Diencephalon (tissue), 1 donor: ENCODE measurements at places on chromosomes 4 and X. TPM values are rescaled to one million over a fixed set of nuclear protein-coding genes. Genes with fewer than 3 reads are reported as not detected.

DCAF4L1 gene
- total RNA-seq: 0.23 TPM

TRIM60 gene
- total RNA-seq: not detected

USP51 gene
- 8.1 TPM for total RNA-seq

APLN gene
- 4.4 TPM for total RNA-seq

SNX12 gene
- 59.5 TPM for total RNA-seq

SLC6A14 gene
- total RNA-seq: not detected

RBM10 gene
- 33.9 TPM for total RNA-seq

UCP1 gene
- 0.23 TPM for total RNA-seq

TKTL2 gene
- total RNA-seq: 0.46 TPM

GRIA3 gene
- total RNA-seq: 38.5 TPM

TRIM75 gene
- not detected for total RNA-seq

ACE2 gene
- not detected for total RNA-seq

MAGEA2B gene
- not detected for total RNA-seq

MAGEB1 gene
- not detected for total RNA-seq

C4orf51 gene
- total RNA-seq: not detected

PITX2 gene
- 11.8 TPM for total RNA-seq

DGKK gene
- 6.2 TPM for total RNA-seq

BCOR gene
- total RNA-seq: 30.2 TPM

XG gene
- total RNA-seq: not detected

GAGE12J gene
- total RNA-seq: not detected

PNMA6A gene
- 26.5 TPM for total RNA-seq

MAGEA9B gene
- total RNA-seq: not detected

SUV39H1 gene
- total RNA-seq: 3.0 TPM

PAGE5 gene
- total RNA-seq: not detected

HSFX3 gene
- not detected for total RNA-seq

PDE6B gene
- total RNA-seq: 9.2 TPM

DMP1 gene
- total RNA-seq: not detected

CXCL3 gene
- 1.2 TPM for total RNA-seq

XKRX gene
- total RNA-seq: 0.23 TPM

ZNF827 gene
- total RNA-seq: 27.5 TPM

GAR1 gene
- total RNA-seq: 6.2 TPM

ZNF630 gene
- 5.3 TPM for total RNA-seq

ZMYM3 gene
- total RNA-seq: 44.1 TPM

GLRA2 gene
- total RNA-seq: 52.4 TPM
